ENCODE measurements at places on chromosomes 1 and 21.

DNA sequence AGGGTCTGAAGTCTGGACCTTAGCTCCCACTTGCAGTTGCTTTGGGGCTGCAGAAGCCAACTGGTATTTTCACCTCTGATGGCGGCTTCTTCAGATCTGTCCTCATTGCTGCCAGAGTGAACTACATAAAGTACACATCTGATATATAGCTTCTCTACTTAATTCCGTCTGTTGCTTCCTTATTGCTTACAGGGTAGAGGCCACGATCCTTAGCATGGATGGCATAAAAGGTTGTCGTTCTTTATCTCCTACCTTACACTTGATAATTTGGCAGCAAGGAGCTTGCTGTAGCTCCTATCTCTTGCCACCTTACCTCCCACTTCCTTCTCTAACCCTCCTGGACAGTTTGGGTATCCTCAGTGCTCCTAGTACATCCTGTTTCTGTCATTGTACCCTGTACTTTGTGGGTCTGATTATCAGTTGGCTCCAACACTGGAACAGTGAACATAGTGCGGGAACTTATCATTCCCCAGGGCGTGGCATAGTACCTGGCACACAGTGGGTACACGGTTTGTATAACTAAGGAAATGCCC, 30.9 kb upstream of the NBL1 start:
- DNase-seq = no peak

DNA sequence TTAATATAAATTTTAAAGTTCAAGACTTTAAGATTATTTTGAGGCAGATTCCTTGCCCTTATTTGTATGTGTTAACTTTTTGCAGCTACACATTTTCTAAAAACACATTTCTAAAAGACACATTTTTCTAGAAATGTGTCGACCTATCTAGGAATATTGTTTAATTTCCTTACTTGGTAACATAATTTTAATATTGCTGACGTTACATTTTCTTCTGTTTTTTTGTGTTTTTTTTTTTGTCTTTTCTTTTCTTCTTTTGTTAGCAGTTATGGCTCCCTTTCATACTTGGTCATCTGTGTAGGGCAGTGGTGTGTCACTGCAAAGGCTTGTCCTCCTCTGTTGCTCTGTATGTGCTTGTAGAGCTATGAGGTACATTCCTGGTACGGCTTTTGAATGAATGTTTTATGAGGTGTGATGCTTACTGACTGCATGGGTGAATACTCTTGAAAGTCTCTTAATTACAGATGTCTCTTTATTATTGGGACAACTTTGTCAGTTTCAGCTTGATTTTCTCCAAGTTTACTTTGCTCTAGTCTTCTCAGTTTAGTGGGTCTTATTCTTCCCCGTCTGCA, 30.1 kb downstream of the LRRC8D start:
- DNase-seq = no peak

DNA sequence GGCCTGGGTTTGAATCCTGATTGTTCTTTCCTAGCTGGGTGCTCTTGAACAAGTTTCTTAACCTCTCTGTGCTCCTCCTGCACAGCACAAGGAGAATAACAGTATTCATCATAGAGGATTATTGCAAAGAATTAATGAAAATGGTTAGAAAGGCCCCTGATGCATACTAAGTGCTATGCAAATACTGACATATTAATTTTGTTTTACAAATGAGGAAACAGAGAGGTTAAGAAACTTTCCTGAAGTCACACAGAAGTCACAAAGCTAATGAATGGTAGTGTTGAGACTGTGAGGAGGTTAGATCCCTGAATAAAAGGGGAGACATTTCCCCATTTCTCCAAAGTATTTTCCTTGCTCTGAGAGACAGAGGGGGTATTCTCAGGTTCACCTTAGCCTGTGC, 99.0 kb downstream of the KCNJ6 start:
- DNase-seq = no peak

- DNase-seq = no peak
Measured at GRCh38 chr1:47934243-47934805, 62.9 kb downstream of the TRABD2B start.

GRCh38 chr1:241844593-241844992, 3.4 kb upstream of the EXO1 start:
- DNase-seq = no peak

- no peak for DNase-seq
Measured at GRCh38 chr1:114253900-114254299, 100.2 kb upstream of the SYT6 start.

- DNase-seq = no peak
Measured at GRCh38 chr1:205232127-205232820, 4.5 kb downstream of the TMCC2 start.

DNA sequence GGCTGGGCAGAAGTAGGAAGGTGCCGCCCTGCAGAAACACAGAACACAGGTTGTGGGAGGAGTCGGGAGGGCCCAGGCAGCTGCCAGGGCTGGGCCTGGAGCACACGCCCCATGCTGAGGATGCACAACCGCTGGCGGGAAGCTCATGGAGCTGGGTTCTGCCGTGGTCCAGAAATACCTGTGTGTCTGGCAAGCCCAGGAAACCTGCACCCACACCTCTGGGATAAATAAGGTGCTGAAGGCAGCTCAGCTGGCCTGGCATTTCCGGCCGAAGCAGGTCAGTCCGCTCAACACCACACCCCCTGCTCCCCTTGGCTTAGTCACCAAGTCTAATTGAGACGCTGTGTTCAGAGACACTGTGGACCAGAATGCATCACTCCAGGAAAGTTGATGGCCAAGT, 32.1 kb downstream of the CTNNBIP1 start:
- DNase-seq = no peak

GRCh38 chr1:50308878-50309277, 114.4 kb downstream of the DMRTA2 start:
- peak; percentile 28 for DNase-seq

- no peak for DNase-seq
Measured at GRCh38 chr1:114314098-114314497, 160.4 kb upstream of the SYT6 start.

DNA sequence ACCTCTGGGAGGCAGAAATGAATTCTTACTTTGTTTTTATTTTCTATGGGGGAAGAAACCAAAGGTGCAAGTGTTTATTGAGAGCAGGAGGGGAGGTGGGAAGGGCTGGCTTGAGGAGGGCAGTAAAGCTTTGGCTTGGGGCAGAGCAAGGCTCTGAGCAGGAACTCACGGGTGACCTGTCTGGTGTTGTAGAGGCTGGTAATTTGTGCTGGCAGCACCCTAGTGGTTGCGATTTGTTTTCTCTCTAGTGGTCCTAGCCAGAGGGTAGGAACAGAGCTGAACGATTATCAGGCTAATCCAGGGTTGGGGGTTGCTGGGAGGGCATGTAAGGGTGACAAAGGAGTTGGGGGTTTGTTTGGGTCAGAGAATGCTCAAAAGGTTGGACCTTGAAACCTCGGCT, 16.6 kb downstream of the TMCC2 start:
- DNase-seq = no peak

DNA sequence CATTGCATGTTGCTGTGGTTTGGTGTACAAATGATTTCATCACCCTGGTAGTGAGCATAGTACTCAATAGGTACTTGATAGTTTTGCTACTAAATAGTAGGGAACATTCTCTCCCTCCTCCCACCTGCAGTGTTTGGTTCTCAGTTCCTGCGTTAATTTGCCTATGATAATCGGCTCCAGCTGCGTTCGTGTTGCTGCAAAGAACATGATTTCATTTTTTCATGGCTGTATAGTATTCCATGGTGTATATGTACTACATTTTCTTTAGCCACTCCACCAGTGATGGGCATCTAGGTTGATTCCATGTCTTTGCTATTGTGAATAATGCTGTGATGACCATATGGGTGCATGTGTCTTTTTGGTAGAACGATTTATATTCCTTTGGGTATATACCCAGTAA, 903.4 kb downstream of the TTLL7 start:
- no peak for DNase-seq

DNA sequence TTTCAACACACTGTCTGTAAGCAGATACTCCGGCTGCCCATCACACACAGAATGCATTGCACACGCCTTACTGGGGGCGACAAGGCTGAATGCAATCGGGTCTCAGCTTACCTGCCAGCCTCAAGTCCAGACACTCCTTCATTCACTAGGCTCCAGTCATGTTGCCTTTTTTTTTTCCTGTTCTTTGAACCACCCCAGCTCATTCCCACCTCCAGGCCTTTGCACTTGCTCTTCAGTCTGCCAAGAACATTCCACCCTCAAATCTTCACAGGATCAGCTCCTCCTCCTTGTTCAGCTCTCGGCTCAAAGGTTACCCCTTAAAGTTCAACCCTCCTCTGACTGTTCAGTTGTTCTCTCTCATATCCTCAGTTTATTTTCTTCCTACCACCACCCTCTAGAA, 181.9 kb upstream of the ESRRG start:
- DNase-seq = no peak

DNA sequence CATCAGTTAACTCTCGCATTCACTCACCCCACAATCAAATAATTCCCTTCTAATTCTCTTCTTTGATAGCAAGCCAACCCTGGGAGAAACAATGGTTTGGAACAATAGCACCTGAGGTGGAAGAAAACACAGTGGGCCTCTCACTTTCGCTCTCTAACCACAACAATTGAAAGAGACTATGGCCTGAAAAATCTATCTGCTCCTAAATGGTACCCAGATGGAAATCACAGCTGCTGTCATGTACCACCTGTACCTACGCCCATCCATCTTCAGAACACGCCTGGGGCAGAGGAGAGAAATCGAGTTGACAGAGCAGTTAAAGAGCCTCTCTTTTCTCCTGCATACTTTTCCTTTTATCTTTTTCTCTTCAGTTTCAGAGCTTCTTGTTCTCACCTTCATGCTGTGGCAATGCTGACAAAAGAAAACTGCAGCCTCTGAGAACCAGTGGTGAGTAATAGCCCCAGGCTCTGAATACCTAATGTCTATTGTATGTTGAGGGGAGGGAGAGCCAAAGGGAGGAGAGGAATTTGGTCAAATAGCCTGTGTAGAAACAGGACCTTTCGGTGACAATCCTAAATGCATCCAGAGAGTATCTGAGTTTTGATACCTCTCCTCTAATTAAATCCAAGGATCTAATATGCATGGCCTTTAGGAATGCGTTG, 57.7 kb downstream of the ZC3H11B start:
- peak; percentile 60 for DNase-seq

GRCh38 chr1:178864326-178864725, 6.6 kb downstream of the ANGPTL1 start:
- no peak for DNase-seq

DNA sequence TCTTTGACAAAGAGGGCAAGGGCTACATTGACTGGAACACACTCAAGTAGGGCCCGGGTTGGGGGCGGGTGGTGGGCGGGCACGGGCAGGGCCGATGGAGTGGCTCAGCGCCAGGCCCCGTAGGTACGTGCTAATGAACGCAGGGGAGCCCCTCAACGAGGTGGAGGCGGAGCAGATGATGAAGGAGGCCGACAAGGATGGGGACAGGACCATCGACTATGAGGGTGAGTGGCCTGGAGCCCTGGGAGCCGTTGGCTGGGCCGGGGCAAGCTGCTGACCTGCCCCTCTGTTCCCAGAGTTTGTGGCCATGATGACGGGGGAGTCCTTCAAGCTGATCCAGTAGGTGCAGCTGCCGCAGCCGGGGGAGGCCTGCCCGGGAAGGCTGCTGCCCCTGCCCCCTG, 1.8 kb downstream of the CALML6 start:
- no peak for DNase-seq

DNA sequence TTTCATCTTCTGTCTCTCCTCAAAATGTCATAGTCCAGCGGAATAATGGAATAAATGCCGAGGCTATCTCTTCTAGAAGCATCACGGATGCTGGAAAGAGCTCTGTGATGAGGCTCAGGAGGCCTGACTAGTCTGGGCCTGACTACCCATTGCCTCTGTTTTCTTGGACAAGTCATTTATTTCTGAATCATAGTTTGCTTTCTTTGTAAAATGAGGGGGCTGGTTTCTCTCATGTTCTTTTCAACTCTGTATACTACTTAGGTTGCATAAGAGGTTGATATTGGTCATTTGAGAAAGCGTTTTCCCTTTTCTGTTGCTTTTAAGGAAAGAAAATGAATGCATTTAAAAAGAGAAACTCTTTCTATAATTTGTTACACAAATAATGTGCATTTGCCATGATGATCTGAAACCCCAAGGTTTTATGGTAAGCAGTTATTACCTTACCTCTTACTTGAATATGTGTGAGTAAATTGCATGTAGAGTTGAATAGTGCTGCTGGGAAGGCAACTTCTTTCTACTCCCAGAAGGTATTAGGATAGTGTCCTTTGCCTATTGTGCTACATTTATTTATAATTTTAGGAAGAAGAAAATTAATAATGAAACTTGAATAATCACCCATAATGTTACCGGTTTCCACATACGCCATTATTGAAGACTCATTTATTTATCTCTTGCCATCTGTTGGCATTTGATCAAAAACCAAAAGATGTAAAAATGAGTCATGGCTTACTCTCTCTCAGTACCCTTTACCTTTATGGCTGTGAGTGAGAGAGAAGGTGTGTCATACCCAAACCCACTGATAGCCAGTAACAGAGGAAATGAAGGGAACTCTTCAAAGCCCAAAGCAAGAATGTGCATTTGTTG, 179.1 kb downstream of the FASLG start:
- DNase-seq = no peak

DNA sequence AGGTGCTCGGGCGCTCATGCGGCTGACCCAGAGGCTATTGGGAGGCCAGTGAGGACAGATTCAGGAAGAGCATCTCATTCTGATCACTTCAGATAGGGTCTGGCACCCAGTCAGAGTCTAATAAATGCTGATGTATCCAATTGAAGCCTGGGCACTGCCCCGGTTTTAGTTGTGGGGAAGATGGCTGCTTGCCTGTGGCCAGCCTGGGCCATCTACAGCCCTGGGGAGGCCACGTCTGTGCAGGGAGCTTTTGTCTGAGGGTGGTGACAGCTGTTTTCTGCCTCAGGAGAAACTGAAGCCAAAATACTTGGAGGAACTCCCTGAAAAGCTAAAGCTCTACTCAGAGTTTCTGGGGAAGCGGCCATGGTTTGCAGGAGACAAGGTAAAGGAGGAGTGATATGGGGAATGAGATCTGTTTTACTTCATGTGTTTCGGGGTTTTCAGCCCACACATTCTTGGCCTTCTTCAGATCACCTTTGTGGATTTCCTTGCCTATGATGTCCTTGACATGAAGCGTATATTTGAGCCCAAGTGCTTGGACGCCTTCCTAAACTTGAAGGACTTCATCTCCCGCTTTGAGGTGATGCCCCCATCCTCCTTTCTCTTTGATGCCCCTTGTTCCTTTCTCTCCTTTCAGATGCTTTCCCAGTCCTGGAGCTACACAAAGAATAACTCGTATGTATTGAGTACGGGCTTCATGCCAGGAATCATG, 2.8 kb downstream of the GSTM5 start:
- no peak for DNase-seq

GRCh38 chr1:7315316-7315715, 455.8 kb upstream of the VAMP3 start:
- DNase-seq = no peak

DNA sequence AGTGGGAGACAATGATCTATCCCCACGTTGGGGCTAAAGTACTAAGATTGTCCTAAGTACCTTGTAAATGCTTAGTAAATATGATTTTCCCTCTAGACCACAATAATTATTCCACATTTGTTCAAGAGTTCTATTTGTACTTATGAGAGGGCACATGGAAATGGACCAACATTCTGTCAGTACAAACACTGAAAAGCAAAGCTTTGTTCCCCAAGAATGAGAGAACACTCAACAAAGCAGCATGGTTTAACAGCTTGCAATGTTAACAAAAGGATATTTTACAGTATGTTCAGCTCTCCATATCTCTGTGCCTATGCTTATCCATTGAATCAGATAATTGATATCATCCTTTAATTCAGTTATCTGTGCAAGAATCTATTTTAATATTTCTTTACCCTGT, 35.4 kb downstream of the RBM11 start:
- no peak for DNase-seq

Data from iPS DF 19.7 (cell line).